ENCODE measurements at places on chromosomes 5 and 9.

- no peak for DNase-seq
Measured at GRCh38 chr5:107467137-107467932, 203.4 kb downstream of the EFNA5 start.

DNA sequence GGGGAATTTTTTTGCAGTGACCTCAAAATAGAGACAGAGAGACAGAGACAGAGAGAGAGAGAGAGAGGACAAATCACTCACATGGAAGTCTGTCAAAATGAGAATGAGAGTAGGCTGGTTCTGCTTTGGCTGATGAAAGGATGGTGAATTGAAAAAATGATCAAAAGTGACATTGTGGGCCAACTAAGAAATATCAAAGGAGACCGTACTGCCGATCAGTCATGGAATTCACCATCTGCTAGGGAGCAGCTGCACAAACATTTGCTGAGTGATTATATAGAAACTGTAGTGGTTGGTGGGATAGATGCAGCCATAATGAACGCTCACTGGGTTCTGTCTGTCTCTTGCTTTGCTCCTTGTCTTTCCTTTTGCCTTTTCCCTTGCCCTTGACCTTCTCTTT lies 476.6 kb upstream of the SGCD start:
- no peak for DNase-seq

- no peak for DNase-seq
Measured at GRCh38 chr9:128906741-128907140, 14.0 kb upstream of the PHYHD1 start.

DNA sequence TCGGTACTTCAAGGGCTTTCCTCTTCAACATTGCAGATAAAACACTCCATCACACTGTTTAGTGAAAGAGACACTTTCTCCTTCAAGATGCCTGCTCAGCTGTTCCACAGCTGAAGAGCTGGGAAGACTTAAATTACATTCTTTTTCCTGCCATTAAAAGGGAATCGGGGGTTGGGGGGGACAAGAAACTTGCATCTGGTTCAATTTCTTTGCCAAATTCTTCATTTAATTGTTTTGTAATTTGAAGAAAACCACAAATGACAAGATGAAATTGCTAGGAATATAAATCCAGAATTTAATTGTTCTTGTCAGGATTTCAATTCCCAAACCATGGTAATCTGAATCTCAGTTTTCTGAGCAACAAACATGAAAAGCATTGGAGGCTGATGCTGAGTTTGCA lies 478.3 kb downstream of the EBF1 start:
- no peak for DNase-seq

DNA sequence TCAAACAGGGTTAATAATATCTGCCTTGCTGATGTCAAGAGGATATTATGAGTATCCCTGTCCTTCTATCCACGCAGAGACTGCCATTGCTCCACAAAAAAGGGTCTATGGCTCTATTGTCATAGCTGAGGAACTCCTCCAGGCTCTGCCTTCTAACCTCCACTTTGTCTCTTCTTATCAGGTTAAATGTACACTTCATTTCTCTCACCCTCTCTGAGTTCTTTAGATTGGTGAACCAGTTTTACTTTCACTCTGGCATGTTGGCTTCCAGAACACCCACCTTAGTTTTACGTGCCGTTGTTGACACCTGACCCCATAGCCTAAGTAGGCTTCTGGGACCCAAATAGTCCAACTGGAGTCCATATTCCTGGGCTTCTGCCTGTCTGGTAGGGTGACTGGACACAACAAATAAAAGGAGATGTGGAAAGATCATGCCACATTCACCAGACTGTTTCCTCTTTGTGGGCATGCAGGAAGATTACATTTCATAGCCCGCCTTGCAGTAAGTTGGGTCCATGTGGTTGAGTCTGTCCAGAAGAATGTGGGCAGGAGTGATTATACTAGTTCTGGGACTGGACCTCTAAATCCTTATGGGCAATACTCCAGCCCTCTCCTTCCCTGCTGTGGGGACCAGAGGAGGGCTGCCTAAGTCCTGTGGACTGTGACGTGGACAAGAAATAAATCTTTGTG lies 350.4 kb upstream of the CLINT1 start:
- no peak for DNase-seq

DNA sequence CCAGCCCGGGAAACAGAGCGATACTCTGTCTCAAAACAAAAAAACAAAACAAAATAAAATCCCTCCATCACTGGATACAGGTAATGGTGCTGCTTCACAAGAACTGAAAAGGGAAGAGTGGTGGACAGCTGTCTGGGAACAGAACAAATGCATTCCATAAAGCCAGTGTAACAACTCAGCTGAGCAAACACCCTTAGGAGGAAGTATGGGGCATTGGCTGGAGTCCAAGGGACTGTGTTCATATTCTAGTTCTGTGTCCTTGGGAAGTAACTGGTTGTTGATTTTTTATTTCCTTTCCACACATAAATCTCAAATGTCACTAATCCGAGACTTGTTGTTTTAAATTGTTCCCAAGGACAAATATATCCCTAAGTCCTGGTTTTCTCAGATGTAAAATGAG lies 38.3 kb downstream of the HTR1A start:
- no peak for DNase-seq

All from activated T-cell treated with anti-CD3 and anti-CD28 coated beads, Interleukin-2, amount 50 U/mL, for 72 hours (primary cell).